ENCODE measurements at places on chromosomes 3 and 15.

DNA sequence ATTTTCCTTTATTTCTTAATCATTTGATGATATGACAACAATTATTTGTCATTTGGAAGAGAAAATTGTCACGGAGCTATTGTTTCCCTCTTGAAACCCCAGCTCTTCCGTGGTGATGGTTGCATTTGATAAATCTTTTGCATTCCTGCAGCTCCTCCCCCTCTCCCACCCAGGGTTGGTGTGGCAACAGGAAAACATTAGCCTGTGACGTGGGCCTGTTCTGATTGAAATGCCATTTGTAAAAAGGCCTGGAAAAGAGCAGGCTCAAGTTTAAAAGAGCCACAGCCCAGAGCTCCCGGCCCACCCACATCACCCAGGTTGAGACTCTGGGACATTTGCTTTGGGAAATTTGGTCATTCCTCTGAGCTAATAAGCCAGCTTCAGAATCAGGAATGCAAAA, 282.5 kb downstream of the RPLP1 start:
- DNase-seq = no peak

- no peak for DNase-seq
Measured at GRCh38 chr15:63502137-63502766, 2.1 kb upstream of the USP3 start.

DNA sequence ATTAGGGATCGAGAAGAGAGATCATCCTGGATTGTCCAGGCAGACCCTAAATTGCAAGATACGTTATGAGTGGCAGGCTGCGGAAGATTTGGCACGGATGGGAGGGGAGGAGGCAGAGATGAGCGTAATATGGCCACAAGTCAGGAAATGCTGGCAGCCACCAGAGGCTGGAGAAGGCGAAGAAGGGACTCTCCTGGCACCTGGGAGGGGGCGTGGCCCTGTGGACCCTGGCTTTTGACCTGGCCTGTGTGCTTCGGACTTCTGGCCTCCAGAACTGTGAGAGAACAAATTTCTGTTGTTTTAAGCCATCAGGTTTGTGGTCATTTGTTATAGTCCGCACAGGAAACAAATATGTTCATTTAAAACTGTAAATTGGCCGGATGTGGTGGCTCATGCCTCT, 31.9 kb upstream of the IGF1R start:
- DNase-seq = no peak

DNA sequence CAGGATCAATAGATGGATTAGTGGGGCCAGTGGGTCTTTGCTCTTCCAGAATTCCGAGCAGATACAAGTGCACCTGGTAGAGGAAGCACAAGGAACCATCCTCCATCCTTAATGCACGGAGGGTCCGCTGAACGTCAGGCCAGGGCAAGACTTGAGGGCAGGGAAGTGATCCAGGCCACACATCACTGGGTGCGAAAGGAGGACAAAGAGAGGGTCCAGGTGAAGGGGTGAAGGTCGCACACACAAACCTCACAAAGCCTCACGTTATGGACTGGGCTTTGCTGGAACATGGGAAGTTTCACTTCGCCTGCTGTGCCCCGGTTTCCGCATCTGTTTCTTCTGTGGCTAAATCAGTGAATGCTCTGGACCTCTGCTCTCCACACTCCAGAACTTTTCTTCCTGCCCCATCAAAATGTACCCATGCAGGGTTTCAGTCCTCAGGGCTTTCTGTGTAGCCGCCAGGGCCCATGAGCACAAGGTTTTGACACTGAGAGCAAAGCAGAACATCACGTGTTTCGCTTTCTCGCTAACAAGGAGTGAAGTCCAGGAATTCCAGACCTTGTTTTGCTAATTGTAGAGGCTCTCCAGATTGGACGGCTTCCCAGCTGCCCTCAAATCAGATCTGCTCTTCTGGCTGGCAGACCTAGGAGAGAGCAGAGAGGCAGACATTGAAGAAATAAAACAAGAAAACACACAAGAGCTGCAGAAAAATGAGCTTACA, 56.3 kb downstream of the KLF15 start:
- no peak for DNase-seq

GRCh38 chr3:12253516-12254343, 35.1 kb upstream of the PPARG start:
- no peak for DNase-seq

DNA sequence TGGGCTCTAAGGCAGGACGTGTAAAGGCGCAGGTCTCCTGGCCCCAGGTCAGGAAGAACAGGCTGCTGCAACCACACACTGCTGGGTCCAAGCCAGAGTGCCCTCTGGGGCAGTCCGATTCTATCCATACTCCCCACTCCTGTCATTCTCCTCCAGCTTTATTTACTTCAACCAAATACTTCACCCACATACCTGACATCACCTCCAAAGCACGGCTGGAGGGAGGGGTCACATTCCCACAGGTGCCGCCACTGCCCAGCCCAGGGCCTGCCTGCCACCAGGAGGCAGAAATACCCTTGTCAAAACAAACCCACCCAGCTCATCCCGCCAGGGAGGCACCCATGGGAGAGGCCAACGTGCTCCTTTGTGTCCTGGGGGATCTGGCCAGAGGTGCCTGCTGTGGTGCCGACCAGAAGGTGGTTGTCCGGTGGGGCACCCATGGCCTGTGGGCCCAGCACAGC, 100.4 kb downstream of the DAPK2 start:
- DNase-seq = no peak

GRCh38 chr3:47794544-47794943, 8.4 kb upstream of the DHX30 start:
- DNase-seq = no peak

- no peak for DNase-seq
Measured at GRCh38 chr3:185724761-185725160, 100.1 kb downstream of the IGF2BP2 start.

- DNase-seq = no peak
Measured at GRCh38 chr3:187197335-187197649, at the start of gene RTP1. RTP1 (plus strand) TSS chr3:187197486; CDS start chr3:187197516, 30 bp downstream.
